ENCODE measurements at places on chromosomes 13 and 19.

GRCh38 chr19:16327501-16327900 is 2.9 kb downstream of the KLF2 start:
- DNase-seq = no peak

GRCh38 chr19:5913739-5914357 is at the start of gene CAPS:
CAPS (plus strand) TSS chr19:5914254; CDS start chr19:5914407, 153 bp downstream.
- DNase-seq = no peak

GRCh38 chr19:38464421-38465082 is 31.1 kb downstream of the RYR1 start:
- no peak for DNase-seq

- DNase-seq = no peak
These were observed 7.3 kb upstream of the MAB21L1 start for GRCh38 chr13:35483761-35484160.

- DNase-seq = no peak
These were observed 1.3 kb downstream of the IL11 start for GRCh38 chr19:55368701-55369563.

DNA sequence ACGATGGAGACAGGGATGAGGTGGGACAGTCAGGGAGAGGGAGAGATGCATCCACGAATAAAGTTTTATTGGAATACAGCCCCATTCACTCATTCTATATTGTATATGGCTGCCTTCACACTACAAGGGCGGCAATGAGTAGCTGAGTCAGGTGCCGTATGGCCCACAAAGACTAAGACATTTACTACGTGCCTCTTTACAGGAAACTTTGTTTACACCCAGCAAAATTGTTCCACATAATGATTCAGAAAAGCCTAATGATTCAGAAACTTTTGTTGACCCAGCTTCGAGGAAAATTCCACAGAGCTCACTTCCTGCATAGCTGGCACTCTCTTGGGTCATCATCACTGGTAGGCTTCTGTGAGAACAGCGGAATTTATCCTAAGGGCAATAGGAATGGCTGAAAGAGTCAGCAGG is 87.3 kb upstream of the PEG3 start:
- DNase-seq = no peak

GRCh38 chr19:44570603-44570983 is 41.1 kb upstream of the CEACAM20 start:
- DNase-seq = no peak
